ENCODE measurements at places on chromosomes 1 and 21.

GRCh38 chr1:230680300-230681025 is 33.5 kb downstream of the AGT start:
- no peak for DNase-seq

DNA sequence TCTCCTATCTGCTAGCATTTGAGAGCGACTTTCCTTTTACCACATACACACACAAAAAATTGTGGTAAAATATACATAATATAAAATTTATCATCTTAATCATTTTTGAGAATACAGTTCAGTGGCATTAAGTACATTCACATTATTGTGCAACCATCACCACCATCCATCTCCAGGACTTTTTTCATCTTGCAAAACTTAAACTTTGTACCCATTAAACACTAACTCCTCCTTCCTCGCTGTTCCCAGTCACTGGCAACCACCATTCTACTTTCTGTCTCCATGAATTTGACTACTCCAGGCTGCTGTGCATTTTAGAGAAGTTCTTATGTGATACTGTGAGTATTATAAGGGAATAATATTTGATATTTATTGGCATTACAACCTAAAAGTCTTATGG is 181.3 kb downstream of the C1orf21 start:
- DNase-seq: no peak

- DNase-seq: no peak
These were observed 134.0 kb downstream of the FAM78B start for GRCh38 chr1:166032572-166033371.

GRCh38 chr1:28855469-28855951 is 43.5 kb downstream of the OPRD1 start:
- no peak for DNase-seq
